ENCODE measurements at places on chromosomes 1 and 21.

GRCh38 chr1:98078596-98078995 lies 157.8 kb upstream of the DPYD start:
- no peak for DNase-seq

DNA sequence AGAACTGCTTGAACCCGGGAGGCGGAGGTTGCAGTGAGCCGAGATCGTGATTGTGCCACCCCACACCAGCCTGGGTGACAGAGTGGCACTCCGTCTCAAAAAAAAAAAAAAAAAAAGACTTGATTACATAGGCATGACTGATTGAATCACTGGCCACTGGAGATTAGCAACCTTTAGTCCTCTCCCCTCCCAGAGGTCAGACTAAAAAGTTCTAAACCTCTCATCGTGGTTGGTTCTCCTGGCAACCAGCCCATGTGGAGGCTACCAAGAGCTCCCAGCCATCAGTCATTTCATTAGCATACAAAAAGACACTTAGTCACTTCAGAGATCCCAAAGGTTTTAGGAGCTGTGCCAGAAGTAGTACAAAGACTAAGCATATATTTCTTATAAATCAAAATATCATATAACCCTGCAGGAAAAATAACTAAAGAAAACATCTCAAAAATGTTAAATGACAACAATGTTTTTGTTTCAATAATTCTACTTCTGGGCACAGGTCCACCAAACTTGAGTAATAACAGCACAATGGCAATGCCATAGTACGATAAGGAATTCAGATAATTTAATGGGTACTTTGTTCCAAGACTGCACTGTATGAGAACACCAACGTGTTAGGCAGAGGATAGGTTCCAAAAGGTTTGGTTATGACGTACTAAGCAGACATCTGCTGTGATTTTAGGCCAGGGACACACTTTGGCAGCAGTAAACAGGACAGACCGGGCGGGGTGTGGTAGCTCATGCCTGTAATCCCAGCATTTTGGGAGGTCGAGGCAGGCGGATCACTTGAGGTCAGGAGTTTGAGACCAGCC lies 18.1 kb downstream of the USP48 start:
- DNase-seq = peak; percentile 13

DNA sequence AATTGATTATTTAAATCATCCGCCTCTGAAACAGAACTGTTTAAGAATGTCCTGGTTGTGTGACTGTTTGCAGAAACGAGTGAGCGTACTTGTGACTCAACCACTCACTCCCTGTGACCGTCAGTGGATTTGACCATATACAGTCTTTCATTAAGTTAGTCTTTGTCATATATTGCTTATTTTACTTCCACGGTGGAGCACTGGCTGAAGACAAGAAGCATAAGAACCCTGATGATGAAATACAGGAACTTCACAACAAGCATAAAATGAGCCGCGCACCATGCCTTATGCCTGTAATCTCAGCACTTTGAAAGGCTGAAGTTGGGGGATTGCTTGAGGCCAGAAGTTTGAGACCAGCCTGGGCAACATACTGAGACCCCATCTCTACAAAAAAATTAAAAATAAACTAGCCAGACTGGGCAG lies 194.0 kb downstream of the TOMM20 start:
- no peak for DNase-seq

DNA sequence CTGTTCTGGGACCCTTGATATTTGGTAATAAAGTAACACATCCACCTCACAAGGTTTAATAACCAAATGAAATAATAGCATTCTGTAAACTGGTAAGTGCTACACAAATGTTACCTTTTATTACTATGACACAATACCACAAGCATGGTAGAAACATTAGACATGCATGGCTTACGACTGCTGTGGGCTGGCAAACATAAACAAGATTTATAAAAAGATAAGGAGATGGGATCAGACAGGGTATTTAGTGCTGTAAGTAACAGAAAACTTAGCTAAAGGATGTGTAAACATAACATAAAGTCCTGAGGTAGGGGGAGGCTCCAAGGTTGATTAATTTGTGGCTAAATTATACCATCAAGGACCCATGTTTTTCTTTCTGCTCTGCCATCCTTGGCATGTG lies 212.6 kb downstream of the BARHL2 start:
- no peak for DNase-seq

DNA sequence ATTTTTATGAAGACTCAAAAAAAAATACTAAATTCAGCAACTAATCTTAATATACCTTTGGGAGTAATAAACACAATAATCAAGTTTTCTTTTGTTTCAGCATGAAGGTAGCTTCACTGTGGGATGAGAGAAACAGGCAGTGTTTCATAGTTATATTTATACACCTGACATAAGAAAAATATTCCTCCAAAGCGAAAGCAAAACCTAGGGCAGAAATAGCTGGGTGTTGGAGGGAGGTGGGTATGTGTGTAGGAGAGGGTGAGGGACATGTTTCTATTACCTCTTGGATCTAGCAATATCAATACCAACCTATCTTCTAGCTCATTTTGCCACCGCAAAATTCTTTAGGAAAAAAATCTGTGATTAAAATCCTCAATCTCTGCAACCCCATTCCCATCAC lies 24.9 kb upstream of the MAN1A2 start:
- no peak for DNase-seq

GRCh38 chr1:180137776-180138175 lies 16.9 kb upstream of the QSOX1 start:
- DNase-seq = no peak

DNA sequence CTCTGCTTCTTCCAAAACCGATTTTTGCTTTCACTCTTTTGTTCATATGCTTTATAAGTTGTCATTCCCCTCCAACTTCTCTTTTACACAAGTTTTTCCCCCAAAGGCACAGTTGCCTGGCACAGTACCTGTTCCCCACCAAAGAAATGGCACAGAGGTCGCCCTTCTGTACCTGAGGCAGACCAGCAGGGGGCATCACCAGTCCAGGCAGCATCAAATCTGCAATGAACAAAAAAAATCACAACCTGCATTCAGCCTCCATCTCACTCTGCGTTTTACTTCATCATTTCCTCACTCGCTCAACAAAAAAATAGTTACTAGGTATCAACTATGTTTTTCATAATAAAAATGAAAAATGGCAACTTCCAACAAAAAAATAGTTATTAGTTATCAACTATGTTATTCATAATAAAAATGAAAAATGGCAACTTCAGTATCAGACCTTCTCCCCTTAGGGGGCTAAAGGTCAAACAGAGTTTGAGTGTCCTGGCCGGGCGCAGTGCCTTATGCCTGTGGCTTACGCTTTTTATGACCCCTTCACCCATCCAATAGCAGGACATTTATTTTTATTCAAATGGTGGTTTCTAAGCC lies 4.1 kb downstream of the EIF2D start:
- DNase-seq = no peak

- DNase-seq = no peak
Measured at GRCh38 chr1:156549831-156550230, 22.5 kb downstream of the IQGAP3 start.

DNA sequence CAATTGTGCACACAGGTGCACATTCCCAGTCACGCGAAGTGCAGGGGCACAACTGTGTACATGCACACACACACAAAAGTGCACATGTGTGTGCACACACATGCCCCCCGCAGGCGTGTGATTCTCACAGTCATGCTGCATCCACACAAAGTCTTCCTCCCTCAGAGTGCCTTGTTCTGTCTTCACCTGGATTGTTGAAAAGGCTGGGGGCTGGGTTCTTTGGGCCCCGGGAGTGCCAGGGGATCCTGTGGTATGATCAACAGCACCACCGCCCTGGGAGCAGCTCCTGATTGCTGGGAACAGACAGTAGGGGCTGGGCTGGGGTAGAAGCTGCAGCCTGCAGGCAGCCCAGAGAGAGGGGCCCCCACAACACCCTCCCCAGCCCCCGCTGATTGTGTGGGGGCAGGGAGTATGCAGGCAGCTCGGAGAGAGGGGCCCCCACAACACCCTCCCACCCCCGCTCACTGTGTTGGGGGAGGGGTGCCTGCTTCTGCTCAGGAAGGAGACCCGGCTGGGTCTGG lies 3.4 kb downstream of the COL18A1 start:
- no peak for DNase-seq

- DNase-seq = no peak
Measured at GRCh38 chr1:246114369-246114768, 392.7 kb downstream of the SMYD3 start.

DNA sequence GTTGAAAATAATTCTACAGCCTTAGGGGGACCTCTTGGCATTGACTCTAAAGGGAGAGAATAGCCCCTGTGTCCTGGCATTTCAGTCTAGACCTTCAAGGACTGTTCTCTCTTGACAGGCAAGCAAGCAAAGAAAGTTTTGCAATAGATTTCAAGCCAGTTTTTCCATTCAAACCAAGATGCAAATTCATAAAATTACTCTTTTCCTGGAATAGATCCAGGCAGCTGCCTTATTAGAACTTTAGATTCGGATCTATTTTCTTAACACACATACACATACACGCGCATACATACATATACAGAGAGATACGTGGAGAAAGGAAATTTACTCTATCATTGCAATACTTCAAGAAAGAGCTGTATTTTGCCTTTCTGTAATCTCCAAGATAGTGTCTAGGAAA lies 129.4 kb downstream of the EDEM3 start:
- DNase-seq = no peak

- no peak for DNase-seq
Measured at GRCh38 chr21:46665566-46665965, 30.1 kb downstream of the PRMT2 start.

- DNase-seq = peak; percentile 27
Measured at GRCh38 chr21:18499761-18500376, 96.3 kb upstream of the TMPRSS15 start.

DNA sequence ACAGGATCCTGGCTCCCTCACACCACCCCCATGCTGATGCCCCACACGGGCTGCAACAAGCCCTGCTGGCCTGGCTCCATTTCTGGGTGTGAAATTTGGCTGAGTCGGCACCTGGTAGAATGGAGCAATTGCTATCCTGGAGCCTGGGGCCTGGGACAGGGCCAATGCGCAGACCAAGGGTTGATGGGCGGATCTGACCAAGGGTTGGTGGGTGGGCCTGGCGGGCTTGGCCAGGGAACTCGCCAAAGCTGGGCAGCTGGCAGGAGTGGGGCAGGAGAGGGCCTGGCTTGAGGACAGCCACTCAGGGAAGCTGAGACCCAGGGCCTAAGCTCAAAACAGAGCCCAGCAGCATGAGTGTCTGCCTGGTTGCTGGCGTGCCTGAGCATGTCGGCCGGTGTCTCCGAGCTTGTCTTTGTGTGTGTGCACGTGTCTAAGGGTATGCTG lies 70.9 kb upstream of the POU3F1 start:
- peak; percentile 21 for DNase-seq

GRCh38 chr1:39394059-39394458 lies 97.4 kb upstream of the BMP8A start:
- DNase-seq = no peak

GRCh38 chr1:220222939-220223338 lies 49.3 kb downstream of the RAB3GAP2 start:
- no peak for DNase-seq

DNA sequence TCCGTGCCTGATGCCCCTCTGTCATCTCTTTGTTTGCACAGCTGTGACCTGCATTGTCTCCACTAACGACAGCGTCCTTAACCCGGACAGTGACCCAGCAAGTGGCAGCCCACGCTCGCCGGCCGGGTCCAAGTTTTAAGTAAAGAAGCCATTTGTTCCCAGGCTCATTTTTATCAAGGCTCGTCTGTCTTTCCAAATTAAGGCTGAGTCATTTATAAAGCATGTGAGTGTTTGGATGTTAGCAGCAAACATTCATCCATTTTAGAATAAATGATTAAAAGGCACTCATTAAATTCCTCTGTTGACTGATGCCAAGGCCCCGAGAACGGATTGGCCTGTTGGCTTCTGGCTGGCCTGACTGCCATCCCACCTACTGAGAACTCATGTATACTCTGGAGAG lies 514.5 kb downstream of the NPHP4 start:
- peak; percentile 75 for DNase-seq

DNA sequence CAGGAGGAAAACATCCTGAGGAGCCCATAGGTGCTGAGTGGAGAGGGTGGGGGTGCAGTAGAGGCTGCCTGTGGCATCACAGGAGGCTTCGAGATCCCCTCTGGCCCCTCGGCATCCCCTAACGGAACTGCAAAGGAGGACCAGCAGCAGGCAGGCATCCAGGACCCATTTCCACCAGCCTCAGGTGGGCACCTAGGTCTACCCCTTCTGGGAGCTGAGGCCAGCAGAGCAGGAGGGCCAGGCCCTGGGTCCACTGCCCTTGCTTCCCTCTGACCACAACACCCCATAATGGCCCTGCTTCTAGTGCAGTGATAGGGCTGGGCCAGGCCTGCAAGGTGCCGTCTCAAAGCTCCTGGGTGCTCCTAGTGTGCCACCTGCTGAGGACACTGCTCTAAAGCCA lies 723.0 kb downstream of the PTPRU start:
- no peak for DNase-seq

DNA sequence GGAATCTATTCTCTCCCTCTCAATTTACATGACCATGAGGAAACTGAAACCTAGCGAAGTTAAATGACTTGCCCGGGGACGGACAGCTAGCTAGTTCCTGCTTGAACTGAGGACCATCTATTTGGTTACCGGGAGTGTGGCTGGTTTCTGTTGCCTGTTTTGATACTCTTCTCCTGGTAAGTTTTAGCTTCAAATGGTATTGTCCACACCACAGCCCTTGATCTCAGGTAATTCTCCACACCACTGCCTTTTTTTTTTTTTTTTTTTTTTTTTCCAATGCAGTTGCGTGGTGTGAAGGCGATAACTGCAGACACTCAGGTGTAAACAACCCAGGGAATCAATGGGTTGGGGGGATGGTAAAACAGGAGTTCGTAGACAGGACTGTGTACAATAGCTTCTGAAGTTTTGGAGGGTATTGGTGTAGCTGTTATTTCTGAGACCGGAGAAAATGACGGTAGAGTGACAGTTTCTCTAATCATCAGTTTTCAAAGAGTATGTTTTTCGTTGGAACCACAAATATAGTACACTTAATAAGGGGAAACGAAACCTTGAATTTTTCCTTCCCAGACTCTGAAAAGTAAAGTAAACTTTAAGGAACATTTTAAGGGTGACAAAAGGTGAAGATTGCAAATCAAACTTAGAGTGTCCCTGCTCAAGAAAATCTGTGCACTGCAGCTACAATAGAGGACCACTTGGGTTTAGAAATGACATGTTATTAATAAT lies 125.3 kb upstream of the CACYBP start:
- no peak for DNase-seq

DNA sequence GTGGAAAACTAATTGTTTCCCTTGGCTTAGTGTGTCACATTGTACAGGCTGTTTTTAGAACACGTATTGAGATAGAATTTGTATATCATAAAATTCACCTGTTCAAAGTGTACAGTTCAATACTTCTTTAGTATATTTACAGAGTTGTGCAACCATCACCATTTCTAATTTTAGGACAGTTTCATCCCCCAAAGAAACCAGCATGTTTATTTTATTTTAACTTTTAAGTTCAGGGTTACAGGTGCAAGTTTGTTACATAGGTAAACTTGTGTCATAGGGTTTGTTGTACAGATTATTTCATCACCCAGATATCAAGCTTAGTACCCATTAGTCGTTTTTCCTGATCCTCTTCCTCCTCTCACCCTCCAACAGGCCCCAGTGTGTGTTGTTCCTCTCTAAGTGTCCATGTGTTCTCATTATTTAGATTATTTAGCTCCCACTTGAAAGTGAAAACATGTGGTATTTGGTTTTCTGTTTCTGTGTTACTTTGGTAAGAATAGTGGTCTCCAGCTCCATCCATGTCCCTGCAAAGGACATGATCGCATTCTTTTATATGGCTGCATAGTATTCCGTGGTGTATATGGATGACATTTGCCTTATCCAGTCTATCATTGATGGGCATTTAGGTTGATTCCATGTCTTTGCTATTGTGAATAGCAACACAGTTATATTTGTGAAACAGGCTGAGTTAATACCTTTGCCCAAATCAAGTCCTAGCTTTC lies 35.2 kb upstream of the DHCR24 start:
- no peak for DNase-seq

GRCh38 chr21:20667931-20668330 lies 330.3 kb upstream of the NCAM2 start:
- no peak for DNase-seq

All from putamen (tissue), 1 donor.